ENCODE measurements at places on chromosomes 12 and 14.

DNA sequence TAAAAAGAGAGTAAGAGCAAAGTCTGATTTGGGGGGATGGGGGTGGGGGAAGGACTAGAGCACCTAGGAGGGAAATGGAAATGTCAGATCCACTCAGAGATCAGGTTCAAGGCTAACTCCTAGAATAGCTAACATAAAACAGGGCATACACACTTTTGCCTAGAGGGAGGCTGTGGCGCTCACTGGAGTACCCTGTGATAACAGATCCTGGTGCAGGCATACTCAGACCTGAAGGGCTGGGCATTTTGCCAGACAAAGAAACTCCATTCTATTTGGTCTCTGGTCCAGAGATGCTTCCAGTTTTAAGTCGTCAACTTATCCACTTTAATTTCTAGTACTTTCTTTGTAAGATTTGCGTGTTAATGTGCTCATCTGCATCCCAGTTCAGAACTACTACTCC is 5.8 kb downstream of the CTDSP2 start:
- peaks cover 86% of the 10 kb centered on the region for H3K4me1 ChIP-seq
- H3K4me3 ChIP-seq, result no peak overlapping the region
- H3K27ac ChIP-seq, result no peak overlapping the region
- no peaks in the 10 kb centered on the region for H3K27me3 ChIP-seq

- H3K4me3 ChIP-seq, result peak overlapping the region; percentile 93
- peaks cover 2% of the 10 kb centered on the region for H3K27me3 ChIP-seq
- peaks cover 68% of the 10 kb centered on the region for H3K36me3 ChIP-seq
- H3K4me1 ChIP-seq, result peaks cover 61% of the 10 kb centered on the region
- H3K27ac ChIP-seq, result peak overlapping the region; percentile 96
Measured at GRCh38 chr12:9646794-9647781, 22.4 kb upstream of the CLEC2D start.

- no peaks in the 10 kb centered on the region for H3K27me3 ChIP-seq
- peak; percentile 57 for DNase-seq
- peak overlapping the region; percentile 87 for H3K27ac ChIP-seq
Measured at GRCh38 chr14:102525219-102525928, 15.8 kb upstream of the ANKRD9 start.

DNA sequence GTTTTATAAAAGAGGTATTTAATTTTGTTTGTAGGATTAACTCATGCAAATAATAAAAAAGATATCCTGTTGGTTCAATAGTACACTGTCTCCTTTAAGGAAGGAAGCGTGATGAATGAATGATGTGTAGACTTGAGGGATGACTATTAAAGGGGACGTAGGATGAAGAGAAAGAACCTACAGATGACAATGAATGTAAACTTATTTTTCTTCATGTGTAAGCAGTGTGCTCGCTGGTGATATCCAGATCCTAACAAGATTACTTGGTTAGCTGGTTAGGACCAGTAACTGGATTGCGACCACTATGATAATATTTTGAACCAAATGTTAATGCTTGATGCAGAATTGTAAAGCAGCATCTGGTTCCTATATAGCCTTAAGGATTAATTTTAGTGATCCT is 2.6 kb downstream of the ARF6 start:
- no peaks in the 10 kb centered on the region for H3K27me3 ChIP-seq
- peaks cover 40% of the 10 kb centered on the region for H3K4me1 ChIP-seq
- peak overlapping the region; percentile 99 for H3K27ac ChIP-seq
- peak overlapping the region; percentile 97 for H3K4me3 ChIP-seq
- peaks cover 59% of the 10 kb centered on the region for H3K36me3 ChIP-seq

- no peaks in the 10 kb centered on the region for H3K36me3 ChIP-seq
- no peaks in the 10 kb centered on the region for H3K4me1 ChIP-seq
- H3K27me3 ChIP-seq, result peaks cover 6% of the 10 kb centered on the region
- DNase-seq, result no peak
- H3K27ac ChIP-seq, result no peak overlapping the region
Measured at GRCh38 chr12:127172861-127173260, 1094.1 kb upstream of the TMEM132C start.

DNA sequence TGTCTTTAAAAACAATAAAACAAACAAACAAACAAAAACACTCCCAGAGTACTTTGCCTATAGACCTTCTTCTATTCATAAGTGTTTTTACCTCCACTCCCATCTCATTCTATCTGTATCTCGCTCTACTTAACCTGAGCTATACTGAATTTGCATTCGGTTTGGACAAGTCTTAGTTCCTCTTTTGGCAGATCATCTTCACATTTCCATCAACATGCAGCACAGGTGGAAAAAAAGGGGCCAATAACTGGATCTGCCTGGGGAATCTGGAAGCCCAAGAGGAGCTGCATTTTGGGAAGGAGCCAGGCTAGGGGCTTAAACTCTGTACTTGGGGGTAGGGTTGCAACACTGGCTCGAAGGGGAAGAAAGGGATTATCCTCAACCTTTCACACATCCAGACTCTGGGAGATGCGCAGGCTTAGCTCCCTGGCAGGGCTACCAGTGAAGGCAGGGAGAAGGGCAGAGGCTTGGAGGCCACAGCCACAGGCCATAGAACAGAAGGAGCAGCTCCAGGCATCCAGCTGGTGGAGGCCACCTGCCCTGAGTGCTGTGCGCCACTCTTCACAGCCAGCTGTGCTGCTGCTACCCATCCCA is 4.1 kb downstream of the NINJ2 start:
- H3K27me3 ChIP-seq, result no peaks in the 10 kb centered on the region
- H3K27ac ChIP-seq, result no peak overlapping the region
- DNase-seq, result no peak
- peaks cover 29% of the 10 kb centered on the region for H3K4me1 ChIP-seq

GRCh38 chr12:29320295-29321085 is 60.5 kb downstream of the ERGIC2 start:
- no peaks in the 10 kb centered on the region for H3K27me3 ChIP-seq
- H3K4me3 ChIP-seq, result no peak overlapping the region
- H3K27ac ChIP-seq, result no peak overlapping the region
- no peak for DNase-seq
- peaks cover 19% of the 10 kb centered on the region for H3K36me3 ChIP-seq

DNA sequence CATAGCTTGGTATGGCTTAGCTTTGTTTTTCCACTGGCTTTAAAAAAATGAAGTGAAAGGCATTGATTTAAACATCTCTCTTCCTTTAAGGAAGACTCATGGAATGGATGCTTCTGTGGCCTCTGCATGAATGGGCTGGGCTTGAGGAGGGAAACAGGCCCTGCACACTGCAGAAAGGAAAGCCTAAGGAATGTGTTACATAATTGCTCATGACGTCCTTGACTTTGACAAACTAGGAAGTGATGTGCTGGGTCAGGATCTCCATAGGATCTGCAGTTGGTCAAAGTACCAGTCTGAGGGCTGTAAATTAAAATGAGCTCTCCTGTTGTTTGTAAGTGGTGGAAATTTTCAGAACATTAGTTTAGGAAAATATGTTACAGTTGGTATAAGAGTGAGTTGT is 12.7 kb downstream of the SAMD4A start:
- no peak for DNase-seq
- no peaks in the 10 kb centered on the region for H3K36me3 ChIP-seq
- no peak overlapping the region for H3K27ac ChIP-seq
- H3K27me3 ChIP-seq, result peaks cover 9% of the 10 kb centered on the region
- no peak overlapping the region for H3K4me3 ChIP-seq
- H3K4me1 ChIP-seq, result no peaks in the 10 kb centered on the region

- no peaks in the 10 kb centered on the region for H3K27me3 ChIP-seq
- peak overlapping the region; percentile 35 for H3K4me3 ChIP-seq
- H3K27ac ChIP-seq, result peak overlapping the region; percentile 81
- H3K36me3 ChIP-seq, result peaks cover 36% of the 10 kb centered on the region
- peaks cover 48% of the 10 kb centered on the region for H3K4me1 ChIP-seq
- DNase-seq, result no peak
Measured at GRCh38 chr12:110677206-110677911, 11.6 kb downstream of the HVCN1 start.

GRCh38 chr14:51780741-51781140 is 79.7 kb upstream of the GNG2 start:
- H3K4me1 ChIP-seq, result peaks cover 10% of the 10 kb centered on the region
- DNase-seq, result no peak
- no peak overlapping the region for H3K27ac ChIP-seq
- H3K27me3 ChIP-seq, result peaks cover 21% of the 10 kb centered on the region
- no peak overlapping the region for H3K4me3 ChIP-seq

- peaks cover 13% of the 10 kb centered on the region for H3K36me3 ChIP-seq
- no peak overlapping the region for H3K27ac ChIP-seq
- no peaks in the 10 kb centered on the region for H3K4me1 ChIP-seq
- no peaks in the 10 kb centered on the region for H3K27me3 ChIP-seq
- DNase-seq, result no peak
- no peak overlapping the region for H3K4me3 ChIP-seq
Measured at GRCh38 chr14:22614240-22614799, 16.2 kb downstream of the ABHD4 start.

DNA sequence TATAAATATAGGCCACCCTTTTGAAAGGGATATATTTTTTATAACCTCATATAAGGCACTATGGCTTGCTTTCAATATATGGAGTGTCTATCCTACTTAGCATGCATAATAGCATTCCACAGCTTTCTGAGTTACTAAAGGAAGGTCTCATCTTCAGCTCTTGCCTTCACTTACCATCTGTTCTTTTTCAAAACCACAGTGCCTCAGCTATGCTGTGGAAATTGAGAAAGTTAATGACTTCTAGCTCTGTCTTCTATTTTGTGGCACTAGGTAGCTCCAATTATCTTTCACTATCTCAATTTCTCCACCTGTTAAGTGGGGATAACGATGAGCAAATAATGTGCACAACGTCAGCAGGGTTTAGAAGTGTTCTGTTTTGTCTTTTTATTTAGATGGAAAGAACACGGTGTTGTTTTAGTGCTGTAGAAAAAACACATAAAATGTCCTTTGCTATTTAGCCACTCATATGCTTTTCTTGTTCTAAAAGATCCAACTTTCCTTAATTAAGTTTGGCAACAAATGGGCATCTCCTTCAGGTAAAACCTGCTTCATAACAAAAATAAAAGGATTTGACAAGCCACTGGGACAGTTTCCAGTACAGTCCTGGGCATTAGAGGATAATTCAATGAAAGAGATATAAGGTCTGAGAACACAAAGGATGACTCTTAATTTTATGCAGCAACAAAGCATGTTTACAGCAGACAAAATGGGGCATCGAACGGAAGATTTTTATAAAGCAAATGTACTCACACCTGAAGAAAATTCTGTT is 462.0 kb upstream of the SYT1 start:
- H3K36me3 ChIP-seq, result no peaks in the 10 kb centered on the region
- H3K27ac ChIP-seq, result no peak overlapping the region
- H3K4me3 ChIP-seq, result no peak overlapping the region
- H3K27me3 ChIP-seq, result no peaks in the 10 kb centered on the region
- H3K4me1 ChIP-seq, result no peaks in the 10 kb centered on the region
- no peak for DNase-seq

DNA sequence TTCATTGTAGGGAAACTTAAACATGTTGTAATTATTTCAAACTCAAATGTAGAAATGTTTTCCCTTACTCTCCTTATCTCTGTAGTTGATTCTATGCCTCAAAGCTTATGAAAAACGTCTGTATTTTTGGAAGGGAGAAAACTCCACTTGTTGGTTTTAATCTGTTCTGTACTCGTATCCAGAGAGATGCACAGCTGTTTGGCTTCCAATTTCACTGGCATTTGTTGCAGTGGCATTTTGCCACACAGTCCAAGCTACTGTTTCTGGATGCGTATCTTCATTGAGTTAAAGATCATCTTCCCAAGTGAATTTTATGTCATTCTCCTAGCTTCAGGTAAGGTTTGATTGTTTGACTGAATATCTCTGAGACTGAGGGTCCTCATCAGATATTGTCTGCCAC is 481.4 kb downstream of the TRHDE start:
- H3K36me3 ChIP-seq, result no peaks in the 10 kb centered on the region
- no peak overlapping the region for H3K27ac ChIP-seq
- no peak overlapping the region for H3K4me3 ChIP-seq

GRCh38 chr12:23039834-23040233 is 414.9 kb downstream of the ETNK1 start:
- no peak overlapping the region for H3K27ac ChIP-seq
- no peaks in the 10 kb centered on the region for H3K27me3 ChIP-seq
- no peaks in the 10 kb centered on the region for H3K36me3 ChIP-seq
- no peak overlapping the region for H3K4me3 ChIP-seq
- no peaks in the 10 kb centered on the region for H3K4me1 ChIP-seq
- no peak for DNase-seq

DNA sequence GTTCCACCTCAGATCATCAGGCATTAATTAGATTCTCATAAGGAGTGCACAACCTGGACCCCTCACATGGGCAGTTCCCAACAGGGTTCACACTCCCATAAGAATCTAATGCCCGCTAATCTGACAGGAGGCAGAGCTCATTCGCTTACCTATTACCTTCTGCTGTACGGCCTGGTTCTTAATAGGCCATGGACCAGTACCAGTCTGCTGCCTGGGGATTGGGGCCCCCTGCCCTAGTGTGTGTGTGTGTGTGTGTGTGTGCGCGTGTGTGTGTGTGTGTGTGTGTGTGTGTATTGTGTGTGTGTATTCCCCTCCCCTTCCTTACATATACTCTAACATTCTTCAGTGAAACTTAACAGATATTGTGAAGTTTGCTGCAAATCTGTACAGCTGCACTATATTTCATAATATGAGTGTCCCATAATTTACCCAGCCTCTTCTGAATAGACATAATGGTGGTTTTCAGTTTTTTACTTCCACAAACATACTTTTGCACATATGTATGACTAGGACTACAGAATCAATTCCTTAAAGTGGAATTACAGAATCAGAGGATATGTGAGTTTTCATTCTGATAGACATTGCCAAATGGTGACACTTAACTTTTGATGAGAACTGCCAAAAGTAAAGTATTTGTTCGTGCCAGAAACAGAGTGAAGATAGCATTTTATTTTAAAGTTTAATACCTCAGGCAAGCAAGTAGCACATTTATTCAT is 205.2 kb upstream of the EEA1 start:
- H3K4me1 ChIP-seq, result peaks cover 19% of the 10 kb centered on the region
- no peak overlapping the region for H3K27ac ChIP-seq
- no peak overlapping the region for H3K4me3 ChIP-seq
- H3K27me3 ChIP-seq, result no peaks in the 10 kb centered on the region
- no peaks in the 10 kb centered on the region for H3K36me3 ChIP-seq
- DNase-seq, result no peak

- H3K27ac ChIP-seq, result peak overlapping the region; percentile 79
- H3K4me1 ChIP-seq, result peaks cover 17% of the 10 kb centered on the region
- peaks cover 5% of the 10 kb centered on the region for H3K27me3 ChIP-seq
Measured at GRCh38 chr14:21525571-21525961, 580 bp downstream of the SALL2 start.

- H3K4me3 ChIP-seq, result no peak overlapping the region
- H3K27ac ChIP-seq, result no peak overlapping the region
- H3K36me3 ChIP-seq, result no peaks in the 10 kb centered on the region
Measured at GRCh38 chr12:126033751-126034150, 968.5 kb downstream of the AACS start.
